Activated T-helper 1 cell treated with anti-CD3 and anti-CD28 coated beads, Interleukin-2, amount 50 U/mL, for 16 hours (primary cell): ENCODE measurements at places on chromosomes 6 and 20.

DNA sequence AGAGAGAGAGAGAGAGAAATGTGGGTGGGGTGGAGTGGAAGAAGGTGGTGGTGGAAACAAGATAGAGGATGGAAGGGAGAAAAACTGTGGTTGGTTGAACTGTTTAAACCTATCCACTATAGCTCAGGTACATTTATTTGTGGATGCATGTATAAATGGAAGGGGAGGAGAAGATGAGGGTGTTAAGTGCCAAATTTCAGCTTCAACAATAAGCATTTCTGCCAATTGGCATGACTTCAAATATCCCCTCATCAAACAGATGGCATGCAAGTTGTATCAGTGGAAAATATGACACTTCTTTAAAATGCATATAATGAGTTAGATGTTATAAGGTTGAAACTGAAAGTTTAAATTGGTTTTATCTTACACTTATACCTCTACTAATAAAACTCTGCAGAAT lies 216.1 kb downstream of the LMBRD1 start:
- no peak for DNase-seq

- peak; percentile 8 for DNase-seq
These were observed 646 bp downstream of the RPS6KA2 start for GRCh38 chr6:166626177-166627032.

GRCh38 chr6:34810017-34810882 lies 18.4 kb downstream of the BLTP3A start:
- DNase-seq: no peak

DNA sequence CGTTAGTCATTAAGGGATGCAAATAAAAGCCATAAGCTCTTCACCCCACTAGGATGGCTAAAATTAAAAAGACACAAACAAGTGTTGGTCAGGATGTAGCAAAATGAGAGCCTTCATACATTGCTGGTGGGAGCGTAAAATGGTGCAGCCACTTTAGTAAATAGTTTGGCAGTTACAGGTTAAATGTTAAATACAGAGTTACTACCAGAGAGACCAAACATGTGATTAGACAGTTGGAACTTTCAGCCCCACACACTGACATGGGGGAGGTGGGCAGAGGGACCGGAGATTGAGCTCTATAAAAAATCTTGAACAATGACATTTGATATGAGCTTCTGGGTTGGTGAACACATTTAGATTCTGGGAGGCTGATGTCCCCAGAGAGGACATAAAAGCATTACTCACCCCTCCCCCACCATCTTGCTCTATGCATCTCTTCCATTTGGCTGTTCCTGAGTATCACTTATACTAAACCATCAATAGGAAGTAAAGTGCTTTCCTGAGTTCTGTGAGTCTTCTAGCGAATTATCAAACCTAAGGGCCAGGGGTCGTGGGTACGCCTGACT lies 20.4 kb upstream of the ZNF318 start:
- DNase-seq: no peak

GRCh38 chr20:20781029-20781428 lies 68.6 kb upstream of the RALGAPA2 start:
- no peak for DNase-seq

- no peak for DNase-seq
These were observed 70.2 kb upstream of the TFB1M start for GRCh38 chr6:155384321-155384952.

- DNase-seq: no peak
These were observed 201.1 kb upstream of the RREB1 start for GRCh38 chr6:6906570-6907213.

- DNase-seq: no peak
These were observed 913.8 kb upstream of the FLRT3 start for GRCh38 chr20:15251171-15251570.

DNA sequence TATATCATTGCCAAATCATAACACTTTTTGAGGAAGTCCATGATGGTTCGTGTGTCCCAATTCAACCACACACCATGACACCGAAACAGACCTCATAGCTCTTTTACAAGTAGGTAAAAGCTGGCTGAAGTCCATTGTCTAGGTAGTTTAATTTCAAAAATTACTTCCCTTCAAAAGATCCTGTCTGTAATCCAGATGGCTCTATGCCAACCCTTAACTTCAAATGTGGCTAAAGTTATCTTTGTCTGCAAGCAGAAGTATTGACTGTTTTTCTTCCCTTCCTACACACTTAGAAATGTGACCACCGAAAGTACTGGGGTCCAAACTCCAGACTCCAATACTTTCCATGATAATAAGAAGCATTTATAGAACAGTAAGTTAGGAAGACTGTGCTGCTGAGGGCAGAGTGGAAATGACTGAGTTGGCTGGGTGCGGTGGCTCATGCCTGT lies 8.3 kb upstream of the TIAM2 start:
- no peak for DNase-seq

- DNase-seq: no peak
These were observed 105.3 kb downstream of the PRDM13 start for GRCh38 chr6:99711925-99712324.

GRCh38 chr6:138205437-138206094 lies 12.7 kb downstream of the PBOV1 start:
- DNase-seq: no peak

GRCh38 chr6:149212206-149212605 lies 105.3 kb upstream of the TAB2 start:
- no peak for DNase-seq

DNA sequence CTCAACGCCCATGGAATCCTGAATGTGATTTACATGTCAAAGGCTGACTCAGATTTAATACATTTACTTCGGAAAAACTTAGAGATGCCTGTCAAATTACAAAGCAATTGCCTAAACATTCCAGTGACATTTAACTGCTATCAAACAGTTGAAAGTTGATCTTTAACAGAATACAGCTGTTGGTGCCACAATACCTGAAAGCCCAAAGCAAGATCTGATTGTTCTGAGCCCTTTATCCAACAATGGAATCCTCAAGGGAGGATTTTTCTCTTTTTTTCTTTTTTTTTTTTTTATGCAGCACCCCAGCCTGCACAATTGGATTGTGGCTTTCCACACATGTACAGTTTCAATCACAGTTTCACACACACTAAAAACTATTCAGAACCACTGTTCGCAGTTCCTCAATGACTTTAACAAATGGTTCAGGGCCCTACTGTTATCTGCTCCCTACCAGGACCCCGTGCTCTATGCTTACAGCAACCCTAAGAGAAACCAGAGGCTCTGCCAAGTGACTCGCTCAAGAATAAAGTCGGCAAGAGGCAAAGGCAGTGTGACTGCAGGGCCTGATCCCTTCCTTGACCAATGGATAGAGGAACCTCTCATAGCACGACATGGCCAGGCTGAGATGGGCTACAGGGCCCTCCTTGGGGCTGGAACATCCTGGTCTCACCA lies 33.3 kb downstream of the EPB41L2 start:
- no peak for DNase-seq

DNA sequence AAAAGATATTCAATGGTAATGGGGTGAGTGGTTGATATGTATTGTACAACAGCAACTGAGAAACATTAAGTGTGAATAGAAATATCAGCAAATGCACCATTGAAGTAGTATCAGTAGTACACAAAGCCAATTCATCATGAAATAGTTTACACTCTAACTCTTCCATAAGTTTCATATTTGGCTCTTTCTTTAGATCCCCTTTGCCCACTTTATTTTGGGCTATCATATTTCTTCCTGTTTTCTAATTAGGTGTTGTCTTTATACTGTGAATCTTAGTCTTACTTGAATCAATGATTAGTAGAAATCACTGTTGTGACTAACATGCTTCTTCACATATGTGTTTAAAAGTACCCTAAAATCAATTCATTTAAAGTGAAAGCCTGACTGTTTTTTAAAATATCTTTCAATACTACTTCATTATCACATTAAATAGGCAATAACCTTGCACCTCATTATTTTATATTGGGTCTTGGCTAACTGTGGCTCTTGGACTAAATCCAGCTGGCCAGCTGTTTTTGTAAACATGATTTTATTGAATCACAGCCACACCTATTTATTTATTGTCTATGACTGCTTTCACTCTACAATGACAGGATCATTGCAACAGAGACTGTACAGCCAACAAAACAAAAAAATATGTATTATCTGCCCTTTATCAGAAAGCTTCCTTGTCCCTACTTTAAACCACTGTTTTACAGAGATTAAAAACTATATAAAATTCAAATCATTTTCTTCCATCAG lies 38.9 kb downstream of the EYS start:
- no peak for DNase-seq

GRCh38 chr20:51221791-51222408 lies 199.0 kb upstream of the KCNG1 start:
- no peak for DNase-seq

DNA sequence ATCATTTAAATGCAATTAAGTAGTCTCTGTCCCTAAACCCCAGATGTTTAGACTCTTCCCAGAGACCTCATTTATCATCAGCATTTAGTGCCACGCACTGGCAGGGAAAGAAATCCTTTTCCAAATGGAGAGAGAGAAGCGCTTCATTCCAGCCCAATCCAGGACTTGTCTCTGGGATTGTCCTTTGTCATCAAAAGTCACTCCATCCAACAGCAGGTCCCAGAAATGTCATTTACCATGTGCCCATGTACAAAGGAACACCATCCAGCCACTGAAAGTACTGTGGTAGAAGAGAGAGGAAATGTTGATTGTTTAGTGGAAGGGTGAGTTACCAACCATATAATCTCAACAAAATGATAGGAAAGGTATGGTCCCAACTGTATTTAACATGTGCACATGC lies 66.9 kb upstream of the SMIM28 start:
- DNase-seq: no peak

GRCh38 chr6:1593958-1594314 lies 15.8 kb upstream of the FOXC1 start:
- no peak for DNase-seq

- DNase-seq: no peak
These were observed 94.5 kb downstream of the PKHD1 start for GRCh38 chr6:51992876-51993275.

GRCh38 chr6:105755885-105756284 lies 330.3 kb upstream of the PRDM1 start:
- no peak for DNase-seq

DNA sequence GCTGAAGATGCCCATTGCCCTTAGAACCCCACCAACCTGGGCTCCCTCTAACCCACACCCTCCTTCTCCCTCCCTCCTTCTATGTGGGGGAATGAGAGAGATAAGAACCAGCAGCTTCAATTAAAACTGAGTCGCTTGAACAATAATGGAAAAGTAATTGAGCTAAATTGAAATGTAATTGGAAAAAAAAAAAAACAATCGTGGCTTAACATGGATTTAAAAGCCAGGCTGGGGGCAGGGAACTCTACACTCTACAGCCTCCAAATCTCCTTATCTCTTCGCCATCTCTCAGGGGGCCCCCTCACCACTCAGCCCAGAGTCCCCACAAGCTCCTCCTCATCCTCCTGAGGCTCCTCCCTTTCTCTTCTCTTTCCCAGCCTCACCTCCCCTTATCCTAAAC lies 83.2 kb downstream of the MDGA1 start:
- DNase-seq: no peak

DNA sequence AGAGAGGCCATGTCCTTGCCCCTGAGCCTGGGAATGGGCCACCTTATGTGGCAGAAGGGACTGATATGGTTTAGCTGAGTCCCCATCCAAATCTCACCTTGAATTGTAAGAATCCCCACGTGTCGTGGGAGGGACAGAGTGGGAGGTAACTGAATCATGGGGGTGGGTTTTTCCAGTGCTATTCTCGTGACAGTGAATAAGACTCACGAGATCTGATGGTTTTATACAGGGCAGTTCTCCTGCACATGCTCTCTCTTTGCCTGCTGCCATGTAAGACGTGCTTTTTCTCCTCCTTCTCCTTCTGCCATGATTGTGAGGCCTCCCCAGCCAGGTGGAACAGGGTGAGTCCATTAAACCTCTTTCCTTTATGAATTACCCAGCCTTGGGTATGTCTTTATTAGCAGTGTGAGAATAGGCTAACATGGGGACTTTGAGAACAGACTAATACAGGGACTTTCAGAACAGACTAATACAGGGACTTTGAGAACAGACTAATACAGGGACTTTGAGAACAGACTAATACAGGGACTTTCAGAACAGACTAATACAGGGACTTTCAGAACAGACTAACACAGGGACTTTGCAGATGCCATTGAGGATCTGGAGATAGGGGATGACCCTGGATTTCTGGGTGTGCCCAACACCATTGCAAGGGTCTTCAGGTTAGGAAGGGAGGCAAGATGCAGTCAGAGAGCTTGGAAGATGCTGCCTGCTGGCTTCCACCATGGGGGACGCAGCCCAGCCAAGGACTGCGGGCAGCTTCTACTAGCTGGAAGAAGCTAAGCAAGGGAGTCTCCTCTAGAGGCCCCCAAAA lies 86.9 kb downstream of the RAMACL start:
- no peak for DNase-seq

DNA sequence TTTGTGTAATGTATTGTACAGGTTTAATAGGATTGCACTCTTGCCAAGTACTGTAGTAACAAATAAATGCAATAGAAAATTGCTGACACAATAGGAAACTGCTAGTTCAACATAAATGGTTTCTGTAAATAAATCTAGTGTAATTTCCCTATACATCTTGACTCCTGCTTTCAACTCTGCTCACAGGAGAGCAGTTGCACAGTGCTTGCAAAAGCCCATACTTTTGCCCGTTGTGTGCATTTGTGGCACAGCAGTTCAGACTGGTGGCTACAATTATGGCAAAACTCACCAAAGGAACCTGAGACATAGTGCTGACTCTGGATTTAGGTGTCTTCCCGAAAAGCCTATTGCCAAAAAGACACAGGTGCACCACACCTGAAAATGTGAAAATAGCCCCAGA lies 953.3 kb upstream of the SLC35B3 start:
- no peak for DNase-seq

DNA sequence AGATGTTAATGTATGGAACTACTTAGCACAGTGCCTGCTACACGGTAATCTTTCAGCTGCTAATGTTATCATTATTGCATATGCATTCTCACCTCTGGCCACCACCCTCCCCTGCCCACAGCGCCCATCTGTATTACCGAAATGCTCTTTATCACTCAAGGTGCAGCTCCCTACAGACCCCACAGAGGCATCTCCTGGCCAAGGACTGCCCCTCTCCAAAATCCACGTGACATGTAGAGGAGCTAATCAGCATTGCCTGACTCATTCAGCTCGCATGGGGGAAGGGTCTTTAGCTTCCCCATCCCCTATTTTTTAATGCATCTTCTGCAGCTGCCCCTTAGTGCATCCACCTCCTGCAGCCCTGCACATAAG lies 41.8 kb downstream of the SLC22A23 start:
- no peak for DNase-seq

DNA sequence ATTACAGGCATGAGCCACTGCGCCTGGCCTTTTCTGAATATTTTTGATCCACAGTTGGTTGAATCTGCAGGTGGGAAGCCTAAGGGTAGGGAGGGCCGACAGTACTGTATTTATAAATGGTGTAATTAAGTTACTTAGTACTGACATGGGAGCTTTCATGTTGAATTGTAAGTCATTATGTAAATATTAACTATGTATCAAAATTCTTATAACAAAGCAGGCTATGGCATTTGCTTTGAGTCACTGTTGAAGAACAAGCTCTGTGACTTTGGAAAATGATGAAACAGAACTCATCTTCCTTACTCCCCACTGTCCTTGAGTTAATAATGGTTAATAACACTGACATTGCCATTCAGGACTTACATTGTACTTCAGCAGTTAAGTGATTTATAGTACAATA lies 63.0 kb upstream of the TXNDC5 start:
- no peak for DNase-seq

- DNase-seq: no peak
These were observed 263.6 kb downstream of the CD83 start for GRCh38 chr6:14380901-14381828.
